ENCODE measurements at places on chromosomes 5 and 9.

- DNase-seq, result no peak
Observed at GRCh38 chr5:134592141-134592746, 40.4 kb downstream of the SAR1B start.

GRCh38 chr5:130762031-130762430 lies 403.0 kb downstream of the HINT1 start:
- DNase-seq, result no peak

DNA sequence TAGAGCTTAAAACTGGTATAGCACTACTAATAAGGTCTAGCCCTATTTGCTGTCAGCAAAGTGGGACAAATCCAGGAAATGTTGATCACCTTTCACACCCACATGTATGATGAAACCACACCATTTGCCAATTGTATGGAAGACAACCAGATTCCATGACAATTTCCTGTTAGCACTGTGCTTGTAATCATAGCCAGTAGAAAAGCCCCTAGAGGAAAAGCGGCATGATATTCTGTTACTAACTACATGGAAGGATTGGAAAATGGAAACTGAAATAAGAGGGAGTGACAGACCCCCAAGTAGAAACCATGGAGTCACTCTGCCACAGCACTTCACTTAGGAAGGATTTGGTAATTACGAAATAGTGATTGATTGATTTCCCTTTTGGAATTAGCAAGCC lies 923 bp downstream of the SPATA6L start:
- no peak for DNase-seq

- DNase-seq, result no peak
Observed at GRCh38 chr5:54275361-54275760, 35.0 kb downstream of the ARL15 start.

DNA sequence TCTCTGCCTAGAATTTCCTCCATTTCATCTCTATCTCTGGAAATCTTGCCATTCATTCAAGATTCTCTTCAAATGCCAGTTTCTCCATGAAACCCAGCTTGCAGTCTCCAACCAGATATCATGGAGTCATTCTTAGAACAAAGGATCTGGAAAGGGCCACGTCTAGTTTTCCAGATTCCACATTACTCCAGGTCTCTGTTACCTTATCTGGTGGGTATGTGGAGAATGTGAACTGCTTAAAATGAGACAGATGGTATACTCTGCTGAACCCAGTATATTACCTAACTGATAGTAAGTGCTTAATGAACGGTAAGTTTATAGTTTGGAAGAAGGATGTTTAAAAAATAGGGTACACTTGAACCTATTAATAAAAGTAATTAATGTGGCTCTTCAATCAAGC lies 52.3 kb upstream of the ZSWIM6 start:
- no peak for DNase-seq

DNA sequence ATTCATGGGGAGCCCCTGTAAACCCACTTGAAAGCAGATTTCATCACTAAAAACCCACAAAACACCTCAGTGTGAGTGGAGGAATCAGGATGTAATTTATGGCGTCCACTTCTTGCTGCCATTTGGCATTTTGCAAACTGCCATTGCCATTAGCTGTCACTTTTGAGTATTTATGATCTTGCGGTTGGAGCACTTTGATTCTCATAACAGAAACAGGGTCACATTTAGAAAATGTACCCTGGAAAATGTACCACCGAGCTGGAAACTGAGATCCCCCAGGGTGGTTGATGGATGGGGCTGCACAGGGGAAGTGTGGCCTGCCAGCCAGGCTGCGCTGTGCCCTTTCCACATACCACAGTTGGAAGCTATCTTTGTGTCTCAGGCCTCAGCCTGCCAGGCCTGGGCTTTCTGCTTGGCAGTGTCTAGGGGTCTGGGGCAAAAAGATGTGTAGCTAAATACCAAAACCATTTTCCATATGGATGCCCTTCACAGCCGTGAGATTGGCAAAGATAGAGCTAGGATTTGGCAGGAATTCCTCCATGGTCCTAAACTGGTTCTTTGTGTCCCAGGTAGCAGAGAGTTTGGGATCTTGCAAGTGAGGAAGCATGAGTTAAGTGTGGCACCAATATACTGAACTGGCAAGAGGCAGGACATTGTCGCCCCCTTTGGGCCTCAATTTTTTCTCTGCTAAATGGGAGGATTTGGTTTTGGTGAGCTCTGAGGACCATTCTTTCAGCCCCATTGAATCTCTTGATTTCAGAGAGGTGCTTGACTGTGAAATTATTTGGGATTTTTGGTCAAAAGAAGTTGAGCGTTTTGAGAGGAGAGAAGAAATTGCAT lies 46.2 kb downstream of the GALNT10 start:
- no peak for DNase-seq

DNA sequence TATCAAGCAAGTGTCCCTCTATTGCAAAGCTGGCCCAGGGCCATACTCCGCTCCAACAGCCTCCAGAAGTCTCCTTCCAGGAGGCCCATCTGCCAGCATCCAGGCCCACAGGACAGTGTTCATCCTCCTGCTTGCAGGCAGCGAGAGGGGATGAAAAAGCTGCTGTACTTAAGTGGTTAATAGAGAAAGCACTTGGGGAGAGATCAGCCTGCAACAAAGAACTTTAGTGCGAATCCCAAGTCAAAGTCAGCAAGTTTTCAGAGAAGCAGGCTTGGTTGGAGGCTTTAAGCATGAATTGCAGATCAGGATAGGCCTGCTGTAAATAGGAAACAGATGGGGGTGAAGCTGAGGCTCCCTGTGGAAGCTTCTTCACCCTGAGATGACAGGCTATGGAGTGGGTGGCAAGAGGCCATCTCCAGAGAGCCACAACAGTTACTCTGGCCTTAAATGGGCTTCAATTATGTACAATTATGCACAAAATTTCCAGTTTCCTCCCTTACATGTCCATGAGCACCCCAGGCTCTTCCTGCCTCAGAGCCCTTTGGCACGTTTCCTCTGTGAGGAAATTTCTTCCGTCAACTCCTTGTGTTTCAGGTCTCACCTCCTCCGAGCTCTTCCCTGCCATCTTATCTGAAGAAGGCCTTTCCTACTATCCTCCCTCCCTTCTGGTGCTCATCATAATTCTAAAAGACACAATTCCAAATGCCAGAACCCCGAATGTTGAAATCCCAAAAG lies 98.0 kb upstream of the NR3C1 start:
- DNase-seq, result peak; percentile 9

GRCh38 chr9:137302118-137302448 lies at the start of gene NRARP:
TSS of gene NRARP (minus strand) at chr9:137302271. CDS start at chr9:137301928, 343 bp downstream.
- DNase-seq, result peak; percentile 92

- no peak for DNase-seq
Observed at GRCh38 chr5:119750887-119751733, 121.8 kb downstream of the FAM170A start.

DNA sequence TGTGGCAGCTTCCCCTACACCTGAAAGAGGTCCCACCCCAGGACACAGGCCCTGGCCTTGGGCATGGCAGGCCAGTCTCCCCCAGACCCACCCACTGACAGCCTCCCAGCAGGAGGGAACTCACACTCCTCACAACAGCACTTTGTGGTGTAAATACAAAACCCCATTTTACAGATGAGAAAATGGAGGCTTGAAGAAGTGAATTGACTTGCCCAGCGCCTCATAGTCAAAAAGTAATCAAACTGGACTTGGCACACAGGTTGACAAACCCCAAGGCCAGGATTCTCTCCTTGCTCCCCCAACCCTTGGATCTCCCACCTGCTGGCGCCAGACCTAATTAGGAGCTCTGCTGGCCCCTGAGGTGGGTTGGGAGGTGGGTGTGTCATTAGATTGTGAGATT lies 29.2 kb upstream of the NEK6 start:
- no peak for DNase-seq

- DNase-seq, result no peak
Observed at GRCh38 chr5:120895660-120896059, 431.6 kb downstream of the PRR16 start.

Measured in WERI-Rb-1 (cell line).